Endodermal cell (in vitro differentiated cells): ENCODE measurements at places on chromosomes 5 and 9.

- DNase-seq, result no peak
Observed at GRCh38 chr9:134992755-134993124, 75.0 kb upstream of the FCN1 start.

DNA sequence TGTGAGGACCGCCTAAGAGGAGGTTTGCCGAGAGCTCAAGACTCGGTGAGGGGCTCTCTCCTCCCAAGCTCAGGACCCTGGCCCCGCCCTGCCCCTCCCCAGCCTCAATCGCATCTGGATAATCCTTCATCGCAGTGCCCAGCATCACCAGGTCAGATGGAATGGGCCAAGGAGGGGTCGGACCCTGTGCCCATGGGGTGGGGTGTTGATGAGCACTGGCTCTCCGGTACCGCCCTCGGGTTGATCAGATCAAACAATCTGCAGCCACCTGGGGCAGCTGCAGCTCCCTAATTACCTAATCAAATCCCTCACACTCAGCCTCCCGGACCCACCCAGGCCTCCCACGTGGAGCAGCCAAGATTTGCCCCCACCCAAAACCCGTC is 24.4 kb upstream of the TDRD7 start:
- DNase-seq, result no peak

- peak; percentile 65 for DNase-seq
Observed at GRCh38 chr5:127072861-127073846, at the start of gene C5orf63. TSS of gene C5orf63 (minus strand) at chr5:127073502. CDS start at chr5:127058995, 14,507 bp downstream.

- DNase-seq, result no peak
Observed at GRCh38 chr5:165631235-165631634, 2125.8 kb downstream of the MAT2B start.

- DNase-seq, result no peak
Observed at GRCh38 chr5:111583758-111584203, 71.4 kb upstream of the STARD4 start.

DNA sequence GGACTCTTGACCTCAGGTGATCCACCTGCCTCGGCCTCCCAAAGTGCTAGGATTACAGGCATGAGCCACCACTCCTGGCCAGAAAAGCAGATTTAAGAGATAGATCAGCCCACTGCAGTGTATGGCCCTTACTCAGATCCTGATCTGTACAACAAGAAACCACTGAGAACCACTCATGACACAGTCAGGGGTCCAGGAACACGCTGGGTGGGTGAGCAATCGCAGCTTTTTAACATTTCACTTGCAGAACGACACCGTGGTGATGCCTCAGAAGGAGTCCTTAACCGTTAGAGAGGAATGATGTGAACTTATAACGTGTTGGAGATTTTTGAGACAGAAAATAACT is 45.3 kb upstream of the NSMF start:
- no peak for DNase-seq

GRCh38 chr5:38621840-38622437 is 65.5 kb upstream of the LIFR start:
- no peak for DNase-seq

DNA sequence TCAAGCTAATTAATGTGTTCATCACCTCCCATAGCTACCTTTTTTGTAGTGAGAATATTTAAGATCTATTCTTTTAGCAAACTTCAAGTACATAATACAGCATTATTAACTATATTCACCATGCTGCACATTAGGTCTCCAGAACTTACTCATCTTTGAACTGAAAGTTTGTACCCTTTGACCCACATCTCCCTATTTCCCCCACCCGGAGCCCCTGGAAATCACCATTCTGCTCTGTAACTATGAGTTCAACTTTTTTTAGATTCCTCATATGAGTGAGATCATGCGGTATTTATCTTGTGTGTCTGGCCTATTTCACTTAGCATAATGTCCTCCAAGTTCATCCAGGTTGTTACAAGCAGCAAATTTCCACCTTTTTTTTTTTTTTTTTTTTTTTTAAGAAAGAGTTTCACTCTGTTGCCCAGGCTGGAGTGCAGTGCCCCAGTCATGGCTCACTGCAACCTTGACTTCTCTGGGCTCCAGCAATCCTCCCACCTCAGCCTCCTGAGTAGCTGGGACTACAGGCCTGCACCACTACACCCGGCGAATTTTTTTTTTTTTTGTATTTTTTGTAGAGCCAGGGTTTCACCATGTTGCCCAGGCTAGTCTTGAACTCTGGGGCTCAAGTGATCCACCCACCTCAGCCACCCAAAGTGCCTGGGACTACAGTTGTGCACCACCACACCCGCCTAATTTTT is 100.4 kb upstream of the SAP30L start:
- DNase-seq, result no peak

DNA sequence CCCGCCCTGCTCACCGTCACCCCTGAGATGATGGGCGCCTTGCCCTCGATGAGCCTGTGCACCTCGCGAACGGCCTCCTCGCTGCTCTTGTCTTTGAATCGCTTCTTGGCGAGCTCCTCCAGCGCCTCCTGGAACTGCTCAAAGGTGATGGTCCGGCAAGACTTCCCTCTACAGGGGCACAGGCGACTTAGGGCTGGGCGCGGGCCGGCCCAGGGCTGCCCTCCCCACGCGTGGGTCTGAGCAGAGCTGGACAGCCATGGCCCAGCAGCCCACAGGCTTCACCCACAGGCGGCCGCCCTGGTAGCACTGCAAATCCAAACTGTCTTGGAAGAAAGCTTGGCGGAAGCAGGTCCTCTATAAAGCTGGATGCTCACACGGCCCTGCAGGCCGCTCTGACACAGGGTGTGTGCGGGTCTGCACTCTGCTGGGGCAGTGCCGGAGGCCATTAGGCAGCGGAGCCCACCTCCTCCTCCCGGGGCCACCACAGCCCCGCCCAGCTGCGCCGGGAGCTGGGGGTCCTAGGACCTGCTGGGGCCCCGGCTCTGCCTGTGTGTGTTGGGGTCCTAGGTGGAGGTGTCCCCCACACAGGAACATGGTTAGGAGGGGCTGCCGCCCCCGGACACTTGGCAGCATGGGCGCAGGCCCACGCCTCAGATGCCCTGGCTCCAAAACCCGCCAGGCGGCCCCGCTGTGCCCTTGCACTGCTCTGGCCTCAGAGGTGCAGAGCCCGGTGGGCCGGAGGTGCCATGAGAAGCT is 27.0 kb downstream of the TPPP start:
- DNase-seq, result no peak

- no peak for DNase-seq
Observed at GRCh38 chr5:63743096-63743798, 219.0 kb downstream of the HTR1A start.

DNA sequence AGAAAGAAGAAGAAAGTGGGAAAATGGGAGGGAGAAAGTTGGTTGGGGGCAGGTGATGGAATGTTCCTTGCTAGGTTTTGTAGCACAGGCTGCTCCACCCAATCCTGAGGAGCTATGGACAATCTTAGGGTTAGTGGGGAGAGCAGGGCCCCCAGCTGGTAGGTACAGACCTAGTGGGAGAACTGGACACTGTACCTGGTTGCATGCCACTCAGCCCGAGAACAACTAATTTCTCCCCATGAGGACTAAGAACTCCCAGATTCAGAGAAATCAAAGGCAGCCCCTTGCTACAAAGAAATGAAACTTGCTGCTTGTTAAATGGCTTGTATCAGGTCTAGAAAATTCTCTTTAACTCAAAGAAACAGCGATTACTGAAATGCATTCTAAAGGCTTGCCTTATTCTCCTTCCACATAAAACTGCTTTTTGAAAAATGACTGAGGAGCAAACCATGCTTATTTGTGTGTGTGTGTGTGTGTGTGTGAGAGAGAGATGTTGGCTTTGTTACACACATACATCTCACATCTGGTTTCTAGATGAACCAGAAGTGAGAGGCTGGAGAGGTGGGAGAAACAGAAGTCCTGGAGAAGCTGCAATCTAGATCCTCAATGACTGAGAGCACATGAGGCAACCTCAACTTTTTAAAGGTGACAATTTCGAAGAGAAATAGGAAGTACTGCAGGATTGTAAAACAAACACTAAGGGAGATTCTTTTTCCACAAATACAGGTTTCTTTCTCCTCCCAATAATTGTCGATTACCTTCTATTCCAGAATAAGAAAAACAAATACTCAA is 28.9 kb downstream of the FYB1 start:
- no peak for DNase-seq
